CD8-positive, alpha-beta T cell (primary cell): ENCODE measurements at places on chromosomes 11 and 22. TPM values are rescaled to one million over a fixed set of nuclear protein-coding genes. Genes with fewer than 3 reads are reported as not detected.
A peak's percentile ranks its signal among the peaks of the same experiment; 100 is the strongest.

NXPE1 gene
- not detected for total RNA-seq

TYR gene
- not detected for total RNA-seq

LSP1 gene
- 191 TPM for total RNA-seq

PKP3 gene
- total RNA-seq = 0.62 TPM

CCDC87 gene
- 0.65 TPM for total RNA-seq

NECTIN1 gene
- total RNA-seq = 6.4 TPM

TEX12 gene
- total RNA-seq = not detected

FZD4 gene
- not detected for total RNA-seq

IGLL1 gene
- not detected for total RNA-seq

CHRNA10 gene
- total RNA-seq = 0.33 TPM

TMEM191B gene
- total RNA-seq = 1.2 TPM

LIF gene
- total RNA-seq = 0.30 TPM

MPEG1 gene
- 0.64 TPM for total RNA-seq

KREMEN1 gene
- not detected for total RNA-seq

SLC37A2 gene
- 0.16 TPM for total RNA-seq

USP35 gene
- total RNA-seq = 23.4 TPM

VSIG2 gene
- total RNA-seq = 0.65 TPM

LRRC55 gene
- total RNA-seq = not detected

GRCh38 chr22:31210556-31211421 is 1.3 kb upstream of the LIMK2 start:
- DNase-seq = peak; percentile 54

DNA sequence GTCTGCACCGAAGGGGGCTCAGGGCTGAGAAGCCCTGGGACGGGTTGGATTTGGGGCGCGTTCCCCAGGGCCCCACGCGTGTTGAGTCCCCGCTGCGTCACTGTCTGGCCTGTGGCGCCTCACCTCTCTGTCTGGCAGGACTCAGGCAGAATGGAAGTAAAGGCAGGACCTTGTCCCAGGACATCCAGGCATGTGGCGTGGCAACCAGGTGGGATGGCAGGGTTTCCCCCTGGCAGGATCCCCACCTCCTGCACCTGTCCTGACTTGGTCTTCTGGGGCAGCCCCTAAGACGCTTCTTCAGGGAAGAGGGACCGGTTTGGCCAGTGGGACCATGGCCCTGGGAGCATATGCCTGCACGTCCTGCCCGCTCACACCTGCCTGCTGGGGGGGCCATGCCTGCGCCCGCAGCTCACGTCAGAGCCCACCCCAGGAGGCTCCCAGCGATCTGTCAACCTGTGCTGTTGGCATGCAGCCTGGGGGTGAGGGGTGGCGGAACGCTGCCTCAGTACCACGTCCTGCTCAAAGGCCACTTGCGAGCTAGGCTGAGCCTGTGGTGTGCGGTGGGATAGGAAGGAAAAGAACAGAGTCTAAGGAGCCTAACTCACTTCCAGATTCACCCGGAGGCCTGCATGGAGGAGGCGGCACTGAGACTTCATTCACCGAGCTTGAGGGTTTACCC is 72.7 kb downstream of the KCNQ1 start:
- DNase-seq = no peak

DNA sequence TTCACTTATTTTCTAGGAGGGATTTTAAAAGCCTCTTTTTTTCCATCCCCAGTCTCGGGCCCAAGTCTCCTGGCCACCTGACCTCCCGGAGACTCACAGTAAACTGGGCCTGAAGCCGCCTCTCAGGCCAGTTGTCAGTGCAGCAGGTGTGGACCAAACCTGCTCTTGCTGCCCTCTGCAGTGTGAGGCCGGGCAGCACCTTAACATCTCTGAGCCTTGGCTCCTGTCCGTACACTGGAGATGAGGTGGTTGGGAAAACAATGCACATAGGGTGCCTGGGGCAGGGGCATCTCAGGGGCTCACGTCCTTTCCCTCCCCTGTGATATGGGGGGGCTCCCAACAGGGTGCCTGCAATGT is 45.1 kb downstream of the PHF21B start:
- no peak for DNase-seq

DNA sequence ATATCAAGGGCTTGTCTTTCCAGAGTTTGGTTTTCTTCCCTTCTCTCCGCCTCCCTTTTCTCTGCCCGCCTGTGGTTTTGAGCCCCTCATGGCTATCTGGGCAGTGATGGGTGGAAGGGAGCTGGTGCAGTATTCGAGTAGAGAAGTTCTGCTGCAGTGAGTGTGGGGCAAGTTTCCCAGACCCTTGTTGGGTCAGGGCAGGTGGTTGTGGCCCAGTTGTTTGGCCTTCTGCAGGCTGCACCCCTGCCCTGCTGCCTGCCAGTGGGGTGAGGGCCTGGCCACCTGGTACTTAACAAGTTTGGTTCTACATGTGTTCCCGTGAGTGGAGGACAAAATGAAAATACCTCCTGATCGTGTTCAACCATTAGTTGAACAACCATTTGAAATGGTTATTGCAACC is 65.2 kb downstream of the PTPRJ start:
- DNase-seq = no peak

GRCh38 chr22:31284281-31285155 is 7.8 kb downstream of the PIK3IP1 start:
- DNase-seq = no peak

DNA sequence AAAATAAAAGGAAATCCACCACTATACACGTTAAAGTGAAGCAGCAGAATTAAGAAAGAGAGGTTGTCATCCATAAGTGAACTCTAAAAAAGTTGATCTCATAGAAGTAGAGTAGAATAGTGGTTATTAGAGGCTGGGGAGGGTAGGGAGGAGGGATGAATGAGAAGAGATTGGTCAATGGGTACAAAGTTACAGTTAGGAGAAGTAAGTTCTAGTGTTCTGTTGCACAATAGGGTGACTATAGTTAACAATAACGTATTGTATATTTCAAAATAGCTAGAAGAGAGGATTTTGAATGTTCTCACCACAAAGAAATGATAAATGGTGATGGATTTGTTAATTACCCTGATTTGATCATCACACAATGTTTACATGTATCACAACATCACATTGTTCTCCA is 72.0 kb downstream of the CD82 start:
- DNase-seq = no peak

- DNase-seq = no peak
These were observed 6.0 kb upstream of the MAPK11 start for GRCh38 chr22:50276143-50276542.

DNA sequence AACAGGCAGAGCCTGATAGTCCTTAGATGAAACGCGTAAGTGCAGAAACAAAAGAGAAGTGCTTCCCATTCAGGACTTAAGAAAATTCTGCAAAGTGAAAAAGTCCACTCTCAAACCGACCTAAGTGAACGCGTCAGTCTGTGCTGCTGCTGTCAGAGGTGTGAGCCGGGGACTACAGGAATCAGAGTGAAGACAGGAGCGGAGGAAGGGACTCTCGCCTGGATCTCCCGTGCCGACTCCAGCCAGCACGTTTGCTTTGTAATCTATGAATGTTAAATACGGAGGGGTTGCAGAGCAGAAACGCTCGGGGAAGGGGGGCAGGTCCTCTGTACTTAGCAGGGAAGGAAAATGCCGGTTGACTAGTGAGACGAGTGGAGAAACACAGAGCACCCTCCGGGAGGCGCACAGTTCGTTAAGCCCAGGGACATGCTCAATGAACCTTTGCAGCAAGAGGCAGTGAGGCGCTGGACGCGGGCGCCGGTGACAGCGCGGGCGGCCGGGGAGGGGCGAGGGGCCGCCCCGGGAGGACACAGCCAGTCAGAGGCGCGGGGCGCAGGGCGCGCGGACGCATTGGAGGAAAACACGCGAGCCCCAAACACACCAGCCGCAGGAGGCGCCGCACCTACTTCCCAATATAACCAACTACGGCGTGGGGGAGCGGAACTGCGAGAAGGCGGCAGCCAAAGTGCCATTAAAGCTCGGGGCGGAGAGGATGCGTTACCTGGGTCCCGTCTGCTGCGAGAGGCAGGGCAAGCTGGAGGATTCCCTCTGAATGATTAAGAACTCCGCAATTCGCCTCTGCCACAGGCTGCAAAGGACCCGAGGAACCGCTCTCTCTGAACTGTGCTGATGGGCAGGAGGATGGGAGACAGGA is at the start of gene CNTN5:
CNTN5 (plus strand) TSS at position 598 of the 874 bp plus-strand sequence.
- peak; percentile 1 for DNase-seq

GRCh38 chr11:28701760-28702449 is 593.7 kb downstream of the METTL15 start:
- no peak for DNase-seq

DNA sequence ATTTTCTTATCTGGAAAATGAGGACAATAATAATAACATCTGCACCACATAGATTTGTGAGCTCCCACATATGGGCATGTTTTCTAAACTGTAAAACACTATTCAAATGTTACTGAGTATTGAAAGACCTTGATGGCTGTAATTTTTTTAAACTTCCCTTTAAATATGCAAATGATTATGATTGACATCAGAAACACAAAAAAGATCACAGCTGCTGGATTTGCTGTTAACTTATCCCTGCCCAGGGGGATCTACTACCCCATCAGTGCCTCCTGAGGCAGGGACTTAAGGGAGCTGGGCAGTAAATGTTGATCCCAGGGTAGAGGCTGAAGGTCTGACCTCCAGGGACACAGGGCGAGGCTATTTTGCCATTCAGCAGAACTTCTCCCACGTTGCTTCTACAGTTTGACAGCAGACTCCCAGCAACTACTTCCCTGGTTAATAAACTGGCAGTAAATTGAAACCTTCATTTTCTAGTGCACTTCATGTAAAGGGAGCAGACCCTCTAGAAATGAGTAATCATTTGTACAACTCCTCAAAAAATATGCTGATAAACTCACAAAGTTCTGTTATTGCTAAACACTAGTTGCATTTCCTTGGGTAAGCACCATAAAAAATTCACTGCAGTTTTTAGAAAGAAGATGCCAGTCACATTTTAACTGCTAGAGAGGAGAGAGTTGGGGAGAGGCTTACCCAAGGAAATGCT is 20.3 kb downstream of the TMPRSS5 start:
- DNase-seq = no peak

- DNase-seq = no peak
These were observed 87.2 kb downstream of the PDHX start for GRCh38 chr11:35003658-35004057.

DNA sequence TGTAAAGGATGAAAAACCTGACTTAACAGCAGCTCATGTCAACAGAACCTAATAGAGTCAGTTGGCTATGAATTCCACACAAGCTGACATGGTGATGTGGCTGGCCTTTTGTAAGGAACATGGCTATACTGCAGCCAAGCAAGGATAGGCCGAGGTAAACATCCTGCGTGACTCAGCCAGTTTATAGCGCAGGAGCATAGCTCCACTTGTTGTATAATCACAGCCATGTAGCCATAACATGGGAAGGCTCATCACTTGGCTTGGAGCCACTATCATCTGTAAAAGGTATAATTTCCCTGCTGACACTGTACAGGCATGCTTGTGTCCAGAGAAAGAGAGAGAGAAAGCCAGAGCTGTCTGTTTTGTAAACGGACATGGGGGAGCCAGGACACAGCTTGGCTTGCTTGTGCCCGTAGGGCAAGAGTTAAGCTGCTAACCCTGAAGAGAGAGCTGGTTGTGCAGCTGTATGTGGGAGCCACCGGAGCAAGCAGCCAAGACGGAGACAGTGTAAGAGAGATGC is 104.4 kb upstream of the PLET1 start:
- no peak for DNase-seq

GRCh38 chr22:46355996-46356471 is 20.5 kb downstream of the TRMU start:
- DNase-seq = no peak

DNA sequence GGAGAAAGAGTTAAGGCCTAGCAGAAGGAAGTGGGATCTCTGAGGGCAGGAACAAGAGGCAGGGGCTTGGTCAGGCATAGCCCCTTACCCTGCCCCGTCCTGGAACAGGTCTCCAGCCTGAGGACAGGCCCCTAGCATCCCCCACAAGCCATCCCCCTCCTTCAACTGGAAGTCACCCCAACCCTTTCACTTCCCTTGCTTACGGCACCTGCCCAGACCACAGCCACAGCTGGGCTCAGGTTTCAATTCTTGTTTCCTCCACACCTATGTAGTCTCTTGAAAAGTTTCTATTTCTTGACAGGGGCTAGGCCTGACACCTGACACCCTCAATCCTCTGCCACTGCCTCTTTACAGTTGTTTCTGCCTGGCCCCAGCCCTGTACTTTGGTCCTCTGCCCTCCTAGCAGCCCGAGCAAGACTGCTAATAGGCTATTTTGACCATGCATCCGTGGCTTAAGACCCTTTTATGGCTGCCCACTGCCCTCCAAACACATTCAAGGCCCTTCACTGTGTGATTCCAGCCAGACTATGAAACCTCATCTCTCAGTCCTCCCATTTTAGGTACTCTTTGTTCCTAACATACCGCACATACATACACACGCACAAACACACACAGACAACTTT is 10.9 kb upstream of the FCHSD2 start:
- DNase-seq = peak; percentile 53

DNA sequence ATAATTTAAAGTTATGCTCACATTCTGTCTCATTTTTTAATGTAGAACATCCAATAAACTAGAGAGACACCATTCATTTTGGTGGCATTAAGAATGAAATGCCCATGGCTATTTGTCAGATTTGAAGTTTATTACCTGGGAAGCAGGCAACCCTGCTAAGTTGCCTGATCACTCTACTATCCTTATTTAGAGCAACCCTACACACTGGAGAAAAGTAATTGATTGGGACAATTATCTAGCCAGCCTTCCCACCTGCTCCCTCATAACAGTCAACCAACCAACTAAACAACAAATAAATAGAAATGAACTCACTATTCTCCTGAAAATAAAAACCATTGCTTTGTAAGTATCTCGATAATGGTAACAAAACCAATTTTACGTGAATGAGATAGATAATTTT is 1129.0 kb upstream of the TENM4 start:
- DNase-seq = no peak

- no peak for DNase-seq
These were observed 252.6 kb downstream of the BRD1 start for GRCh38 chr22:49574881-49575702.

- DNase-seq = no peak
These were observed 93.6 kb downstream of the SYN3 start for GRCh38 chr22:32964411-32965057.

- no peak for DNase-seq
These were observed 3.3 kb upstream of the GCAT start for GRCh38 chr22:37804352-37804880.

DNA sequence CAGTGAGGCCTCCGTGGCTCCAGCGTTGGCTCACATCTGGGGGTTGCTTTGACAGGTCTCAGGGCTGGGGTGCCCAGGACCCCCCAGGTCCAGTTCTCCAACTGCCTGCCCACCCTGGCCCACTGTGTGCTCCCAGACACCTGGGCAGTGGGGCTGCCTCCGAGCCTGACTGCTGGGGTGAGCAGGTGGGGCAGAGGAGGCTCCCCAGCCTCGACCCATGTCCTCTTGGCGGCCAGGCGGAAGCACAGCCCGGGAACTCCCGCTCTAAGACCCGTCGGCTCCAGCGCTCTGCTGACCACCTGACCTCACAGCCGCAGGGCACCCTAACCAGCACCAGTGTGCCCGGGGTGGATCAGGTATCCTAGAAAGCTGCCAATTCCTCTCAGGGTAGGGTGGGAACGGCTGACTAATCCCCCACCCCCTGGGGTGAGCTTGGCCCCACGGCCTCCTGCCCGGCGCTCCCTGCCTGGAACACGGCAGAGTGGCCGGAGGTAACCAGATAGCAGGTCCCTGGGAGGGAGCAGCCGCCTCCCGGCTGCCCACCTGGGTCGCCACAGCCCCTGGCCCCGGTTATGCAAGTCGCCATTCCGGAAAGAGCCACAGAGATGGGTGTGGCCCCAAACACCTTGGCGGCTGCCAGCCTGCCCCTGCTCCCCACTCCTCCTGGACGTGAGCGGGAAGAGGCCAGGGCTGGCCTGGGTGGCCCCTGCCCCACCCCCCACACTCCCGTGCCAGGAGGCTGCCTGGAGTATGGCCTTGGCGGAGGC is 19.2 kb upstream of the MUC5B start:
- DNase-seq = no peak
